ENCODE measurements at places on chromosomes 12 and 14. TPM values are rescaled to one million over a fixed set of nuclear protein-coding genes. Genes with fewer than 3 reads are reported as not detected.

The LMNTD1 gene
- not detected for total RNA-seq

- no peak for DNase-seq
Measured at GRCh38 chr12:8948701-8949341, 624 bp downstream of the M6PR start.

DNA sequence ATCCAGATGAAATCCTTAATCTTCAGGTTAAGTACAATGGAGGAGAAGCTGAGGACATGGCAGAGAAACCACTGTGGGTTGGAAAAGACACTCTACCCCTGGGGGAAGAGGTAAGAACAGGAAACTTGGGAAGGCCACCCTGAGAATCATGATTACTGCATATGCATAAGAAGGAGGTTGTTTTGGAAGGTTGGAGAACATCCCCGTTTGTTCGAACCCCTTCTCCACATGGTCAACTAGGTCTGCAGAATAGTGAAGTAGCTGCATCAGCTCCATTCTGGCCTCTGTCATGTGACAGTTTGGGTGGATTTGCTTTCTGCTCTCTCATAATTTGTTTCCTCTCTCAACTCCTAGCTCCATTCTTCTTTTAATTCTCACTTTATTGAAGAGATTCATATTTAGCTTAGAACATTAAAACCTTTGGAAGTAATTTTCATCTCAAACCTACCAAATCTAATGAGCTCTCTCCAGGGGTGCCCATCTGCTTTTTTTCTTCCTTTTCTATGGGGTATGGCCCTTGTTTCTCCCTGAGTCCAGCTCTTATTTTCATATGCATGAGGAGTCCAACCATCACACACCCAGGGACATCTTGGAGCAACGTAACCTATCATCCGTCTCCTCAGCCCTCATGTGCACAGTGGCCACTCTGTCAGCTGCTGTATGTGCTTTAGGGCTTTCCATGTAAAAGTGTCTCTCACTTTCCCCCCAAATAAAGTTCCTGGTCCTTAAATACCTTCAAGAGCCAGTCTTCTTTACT is 820.3 kb downstream of the TMEM121 start:
- DNase-seq = no peak

- peak; percentile 74 for DNase-seq
Measured at GRCh38 chr14:69715725-69716477, 51.0 kb upstream of the SRSF5 start.

The RIMBP2 gene
- not detected for total RNA-seq

DNA sequence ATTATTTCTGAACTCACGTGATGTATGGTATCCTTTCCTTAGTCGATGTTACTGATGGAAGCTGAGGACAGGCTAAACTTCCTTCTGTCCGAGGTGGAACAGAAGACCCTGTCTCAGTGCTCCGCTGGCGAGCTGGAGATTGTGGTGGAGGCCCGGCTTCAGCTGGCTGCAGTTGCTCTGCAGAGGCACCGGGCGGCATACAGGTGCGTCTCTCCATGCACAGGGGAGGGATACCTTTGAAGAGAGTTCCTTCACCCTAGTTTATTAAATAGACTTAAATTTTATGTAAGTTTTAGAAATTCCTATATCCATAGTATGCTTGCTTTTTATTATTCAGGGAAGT is 186.7 kb upstream of the NEDD1 start:
- peak; percentile 38 for DNase-seq

DNA sequence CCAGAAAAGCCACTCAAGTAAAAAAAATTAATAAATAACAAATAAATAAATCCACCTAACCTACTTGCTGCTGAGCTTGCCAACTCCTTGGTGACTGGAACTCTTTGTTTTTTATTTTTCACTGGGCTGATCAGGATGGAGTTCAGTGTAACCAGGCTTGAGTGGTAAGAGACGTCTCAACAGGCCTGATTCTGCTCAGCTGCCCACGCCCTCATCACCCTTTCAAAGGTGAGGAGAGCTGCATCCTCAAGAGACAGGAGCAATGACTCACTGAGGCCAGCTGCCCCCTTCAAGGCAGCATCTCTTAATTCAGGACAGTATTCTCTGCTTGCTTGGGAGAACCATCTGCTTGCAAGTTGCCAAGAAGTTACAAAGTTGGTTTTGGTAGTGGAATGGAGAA is 111.9 kb upstream of the CPM start:
- no peak for DNase-seq

The TMEM132C gene
- total RNA-seq = 2.2 TPM

The OSGEP gene
- 15.6 TPM for total RNA-seq

The TRHDE gene
- 1.5 TPM for total RNA-seq

DNA sequence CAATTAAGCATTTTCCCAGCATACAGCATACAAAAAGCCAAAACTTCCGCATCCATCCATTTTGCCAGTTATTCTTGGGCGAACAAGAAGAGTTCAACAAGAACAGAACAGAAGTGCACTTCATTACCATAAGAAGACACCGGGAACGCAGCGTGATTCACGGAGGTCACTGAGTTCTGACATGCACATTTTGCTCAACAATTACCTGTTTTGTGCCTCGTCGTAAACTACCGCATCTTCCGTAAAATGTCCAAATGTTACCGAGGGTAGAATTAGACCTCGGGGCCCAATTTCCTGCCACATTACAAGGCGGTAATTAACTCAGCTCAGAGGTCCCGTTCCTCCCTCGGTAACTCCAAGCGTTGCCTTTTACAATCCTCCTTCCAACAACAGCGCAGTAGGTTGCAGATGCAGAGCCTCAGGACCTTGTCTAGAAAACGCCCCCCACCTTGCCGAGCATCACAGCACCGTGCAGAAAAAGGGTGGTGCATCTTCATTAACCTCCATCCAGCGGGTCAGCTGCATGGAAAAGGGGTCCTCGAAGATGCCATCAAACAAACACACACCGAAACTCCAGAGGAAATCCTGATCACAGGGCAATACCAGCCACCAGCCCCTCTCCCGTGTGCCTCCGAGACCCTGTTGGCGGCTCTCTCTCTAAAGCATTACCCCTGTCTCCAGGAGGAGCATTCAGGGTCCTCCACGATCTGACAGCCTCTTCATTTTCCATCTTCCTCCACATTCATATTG is 125.2 kb downstream of the BCL11B start:
- DNase-seq = no peak

DNA sequence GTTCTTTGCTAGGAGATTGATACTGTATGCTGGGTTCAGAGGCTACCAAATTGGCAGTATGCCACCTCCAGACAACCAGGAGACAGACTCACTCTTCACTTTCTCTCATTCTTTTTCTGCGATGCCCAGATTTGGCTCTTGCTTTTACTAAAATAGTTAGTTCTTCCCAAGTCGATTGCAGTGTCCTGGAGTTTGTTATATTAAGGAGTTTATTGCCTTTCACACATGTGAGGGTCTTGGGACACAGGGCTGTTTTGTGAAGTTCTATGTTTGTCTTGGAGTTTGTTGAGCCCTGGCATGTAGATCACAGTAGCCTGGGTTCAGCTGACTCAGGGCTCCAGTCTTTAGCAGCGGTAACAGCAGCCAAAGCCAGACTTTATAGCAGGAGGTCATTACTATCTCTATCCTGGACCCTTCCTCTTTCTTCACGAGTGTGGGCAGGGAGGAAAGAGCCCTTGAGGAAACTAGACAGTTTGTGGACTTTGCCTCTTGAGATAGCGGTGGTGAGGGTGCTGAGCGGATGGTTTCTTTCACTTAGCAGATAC is 1.6 kb downstream of the MLEC start:
- DNase-seq = no peak

GRCh38 chr12:37543131-37543965 is 773.2 kb upstream of the ALG10B start:
- DNase-seq = no peak

DNA sequence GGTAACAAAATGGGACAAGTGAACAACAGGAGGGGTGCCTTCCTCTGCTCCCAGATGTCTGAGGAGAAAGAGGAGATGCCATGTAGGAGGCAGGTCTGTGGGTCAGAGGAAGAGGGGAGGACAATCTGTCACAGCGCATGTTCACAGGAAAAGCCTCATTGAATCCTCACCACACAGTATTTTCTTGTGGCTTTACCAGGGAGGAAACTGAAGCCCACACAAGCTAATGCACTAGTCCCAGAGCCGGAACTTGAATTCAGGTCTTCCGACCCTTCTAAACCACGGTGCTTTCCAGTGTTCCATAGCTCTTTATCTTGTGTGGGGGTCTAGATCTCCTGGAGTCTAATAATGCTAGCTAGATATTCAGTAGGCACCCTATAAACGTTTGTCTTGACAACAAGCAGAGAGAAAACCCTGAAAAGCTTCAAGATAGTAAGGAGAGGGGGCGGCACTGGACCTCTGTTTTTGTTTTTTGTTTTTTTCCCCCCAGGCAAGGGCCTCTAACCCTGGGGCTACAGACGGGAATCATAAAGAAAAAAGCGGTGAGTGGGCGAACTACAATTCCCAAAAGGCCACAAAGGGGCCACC is 371 bp upstream of the SHMT2 start:
- DNase-seq = no peak

DNA sequence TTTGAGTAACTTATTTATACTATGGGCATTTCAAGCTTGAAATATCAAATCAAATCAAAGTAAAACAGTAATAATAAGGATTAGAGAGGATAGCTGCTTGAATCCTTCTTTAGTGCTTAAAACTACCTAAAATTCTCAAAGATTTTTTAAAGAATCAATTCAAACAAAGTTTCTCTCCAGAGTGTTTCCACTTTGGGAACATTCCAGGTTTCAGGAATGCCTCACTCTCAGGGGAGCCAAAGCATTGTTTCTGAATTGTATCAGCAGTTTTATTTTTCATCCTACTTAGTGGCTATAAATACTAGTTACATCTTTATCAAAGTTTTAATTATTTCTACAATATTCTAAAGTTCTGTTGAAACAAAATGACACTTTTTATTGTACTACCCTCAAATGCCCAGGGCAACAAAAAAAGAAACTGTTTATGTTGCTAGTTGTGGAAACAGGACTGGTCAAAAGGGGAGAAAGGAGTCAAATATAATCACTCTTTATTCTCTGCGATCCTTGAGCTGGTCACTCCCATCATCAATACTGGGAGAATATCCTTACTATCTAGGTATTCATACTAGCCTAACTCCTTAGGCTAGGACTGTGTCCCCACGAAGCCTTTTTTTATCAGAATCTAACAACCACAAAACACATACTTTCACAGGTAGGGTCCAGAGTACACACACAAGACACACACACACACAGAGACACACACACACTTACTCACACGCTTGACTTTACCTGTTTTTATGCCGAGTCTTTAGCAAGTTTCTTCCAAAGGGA is 598 bp downstream of the RASSF9 start:
- DNase-seq = no peak

The TRMT5 gene
- 4.4 TPM for total RNA-seq

The DEPDC4 gene
- 0.32 TPM for total RNA-seq

DNA sequence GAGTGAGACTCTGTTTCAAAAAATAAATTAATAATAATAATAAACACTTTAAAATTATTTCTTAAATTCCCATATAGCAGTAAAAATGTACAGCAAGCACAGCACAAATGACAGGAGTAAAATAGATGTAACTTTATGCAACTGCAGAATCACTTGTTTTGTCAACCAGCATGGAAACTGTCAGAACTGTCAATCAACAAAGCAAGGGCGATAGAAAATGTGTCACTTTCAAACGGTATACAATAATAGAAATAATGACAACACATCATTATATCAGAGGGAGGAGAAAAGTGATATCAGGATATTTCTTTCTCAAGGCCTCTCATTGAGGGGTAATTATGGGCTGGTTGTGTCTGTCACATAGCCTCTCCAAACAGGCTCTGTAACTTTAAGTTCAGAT is 68.2 kb downstream of the KLHL28 start:
- no peak for DNase-seq

The SLC7A8 gene
- total RNA-seq = 11.6 TPM

- no peak for DNase-seq
Measured at GRCh38 chr12:66467932-66468331, 165.6 kb downstream of the HELB start.

- DNase-seq = no peak
Measured at GRCh38 chr12:9735601-9736000, 2.7 kb upstream of the CLECL1 start.

The PKP2 gene
- 400 TPM for total RNA-seq

- peak; percentile 12 for DNase-seq
Measured at GRCh38 chr12:49041881-49042484, 18.6 kb downstream of the KMT2D start.

The SOAT2 gene
- total RNA-seq = not detected

The GPR84 gene
- total RNA-seq = not detected

DNA sequence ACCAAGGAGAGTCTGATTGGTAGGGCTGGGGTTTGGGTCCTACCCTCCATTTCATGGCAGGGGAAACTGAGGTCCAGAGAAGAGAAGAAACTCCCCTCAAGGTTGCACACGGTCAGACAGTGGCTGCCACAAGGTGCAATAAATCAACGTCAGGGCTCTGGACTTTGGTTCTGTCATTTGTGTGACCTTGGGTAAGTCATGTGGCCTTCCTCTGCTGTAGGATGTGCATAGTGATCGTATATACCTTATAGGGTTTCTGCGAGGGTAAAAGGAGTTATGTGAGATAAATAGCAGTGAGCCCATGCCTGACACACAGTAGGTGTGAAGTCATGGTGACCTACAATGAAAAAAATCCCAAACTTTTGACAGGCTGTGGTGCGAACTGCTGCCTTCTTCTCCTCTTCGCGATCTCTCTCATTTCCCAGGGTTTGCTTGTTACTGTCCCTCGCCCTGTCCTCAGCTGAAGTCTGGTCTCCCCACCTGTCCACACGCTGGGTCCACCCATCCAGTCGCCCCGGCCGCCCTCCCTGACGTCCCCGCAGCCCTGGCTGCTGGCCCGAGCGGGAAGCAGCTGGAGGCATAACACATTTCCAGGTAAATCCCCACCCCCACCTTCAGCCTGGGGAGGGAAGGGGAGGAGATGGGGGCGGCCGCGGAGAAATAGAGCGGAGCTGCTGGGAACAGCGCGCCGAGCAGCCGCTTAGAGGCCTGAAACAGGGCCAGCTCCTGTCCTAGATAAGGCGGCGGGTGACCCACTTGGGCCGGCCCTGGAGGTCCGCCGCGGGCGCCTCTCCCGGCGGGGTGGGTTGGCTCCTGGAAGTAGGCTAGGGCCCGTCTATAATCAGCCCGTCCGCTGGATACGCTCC is 1.8 kb upstream of the FAM222A start:
- DNase-seq = peak; percentile 59

- no peak for DNase-seq
Measured at GRCh38 chr14:99380402-99380801, 100.3 kb downstream of the SETD3 start.

- DNase-seq = no peak
Measured at GRCh38 chr14:102592763-102593060, 263 bp downstream of the RCOR1 start.

DNA sequence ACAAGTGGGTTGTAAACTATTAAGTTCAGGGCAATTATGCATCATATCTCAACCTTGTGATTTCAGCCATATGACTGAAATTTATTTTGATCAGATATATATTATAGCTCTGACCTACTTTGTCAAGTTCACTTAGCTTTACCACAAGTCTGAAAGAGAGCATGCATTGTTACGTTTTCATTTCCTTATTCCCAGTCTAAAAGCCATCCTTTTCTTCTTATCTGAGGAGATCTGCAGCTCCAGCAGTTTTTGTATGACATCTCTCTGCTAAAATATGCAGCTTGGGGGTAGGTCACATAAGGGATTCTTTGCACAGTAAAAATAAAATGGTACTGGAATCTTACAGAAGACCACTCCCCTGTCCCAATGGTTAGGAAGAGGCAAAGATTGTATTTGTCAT is 1682.8 kb upstream of the FLRT2 start:
- no peak for DNase-seq

- DNase-seq = no peak
Measured at GRCh38 chr14:92905667-92906066, 17.3 kb upstream of the CHGA start.
